CD8-positive, alpha-beta memory T cell (primary cell): ENCODE measurements at places on chromosomes 7 and 10. TPM values are rescaled to one million over a fixed set of nuclear protein-coding genes. Genes with fewer than 3 reads are reported as not detected.

GRCh38 chr10:79459243-79459642 is 13.8 kb upstream of the ZCCHC24 start:
- DNase-seq = no peak

- DNase-seq = no peak
Observed at GRCh38 chr7:6015917-6016652, 7.0 kb downstream of the AIMP2 start.

- DNase-seq = no peak
Observed at GRCh38 chr7:11035661-11036060, 62.0 kb downstream of the PHF14 start.

DNA sequence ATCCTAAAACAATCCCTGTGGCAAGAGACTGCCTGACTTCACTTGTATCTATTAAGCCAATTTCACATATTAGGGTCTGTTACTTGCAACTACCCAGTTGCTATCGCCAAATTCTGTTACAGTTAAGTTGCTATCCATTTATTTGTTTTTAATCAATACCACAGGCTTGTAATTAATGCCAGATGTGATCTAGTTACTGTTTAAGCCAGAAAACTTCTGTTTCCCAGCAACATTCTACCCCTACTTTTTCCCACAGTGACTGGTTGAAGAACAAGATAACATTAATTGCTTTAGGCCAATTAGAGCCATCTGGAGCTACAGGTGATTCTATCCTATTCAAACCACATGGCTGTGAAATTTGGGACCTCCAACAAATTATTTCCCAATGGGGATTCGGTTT is 131.3 kb downstream of the ALOX5 start:
- no peak for DNase-seq

GRCh38 chr10:11191678-11192077 is 174.0 kb downstream of the CELF2 start:
- no peak for DNase-seq

Gene TMEM178B
- 1.1 TPM for total RNA-seq

Gene DNAH11
- total RNA-seq = not detected

Gene MCM10
- total RNA-seq = 71.3 TPM

Gene PNLIPRP1
- total RNA-seq = not detected
